Liver (tissue), 10 donors: ENCODE measurements at places on chromosomes 1 and 21. TPM values are rescaled to one million over a fixed set of nuclear protein-coding genes. Genes with fewer than 3 reads are reported as not detected.
A peak's percentile ranks its signal among the peaks of the same experiment; 100 is the strongest.

The GBP6 gene
- 0.08 TPM for total RNA-seq

The SAMSN1 gene
- total RNA-seq: 4.6 TPM

The PDIK1L gene
- total RNA-seq: 9.2 TPM

The ITPKB gene
- total RNA-seq: 5.8 TPM

The CRNN gene
- 0.05 TPM for total RNA-seq

The SF3B4 gene
- total RNA-seq: 10.1 TPM

The CLCA1 gene
- total RNA-seq: not detected

- DNase-seq: no peak
- no peaks in the 10 kb centered on the region for H3K36me3 ChIP-seq
- no peak overlapping the region for H3K4me3 ChIP-seq
- no peaks in the 10 kb centered on the region for H3K4me1 ChIP-seq
Measured at GRCh38 chr1:222181191-222181590, 366.7 kb downstream of the HHIPL2 start.

- peaks cover 18% of the 10 kb centered on the region for H3K4me1 ChIP-seq
- no peak overlapping the region for H3K27ac ChIP-seq
- no peaks in the 10 kb centered on the region for H3K27me3 ChIP-seq
- no peaks in the 10 kb centered on the region for H3K36me3 ChIP-seq
- DNase-seq: no peak
Measured at GRCh38 chr1:23867542-23867894, 572 bp downstream of the FUCA1 start.

DNA sequence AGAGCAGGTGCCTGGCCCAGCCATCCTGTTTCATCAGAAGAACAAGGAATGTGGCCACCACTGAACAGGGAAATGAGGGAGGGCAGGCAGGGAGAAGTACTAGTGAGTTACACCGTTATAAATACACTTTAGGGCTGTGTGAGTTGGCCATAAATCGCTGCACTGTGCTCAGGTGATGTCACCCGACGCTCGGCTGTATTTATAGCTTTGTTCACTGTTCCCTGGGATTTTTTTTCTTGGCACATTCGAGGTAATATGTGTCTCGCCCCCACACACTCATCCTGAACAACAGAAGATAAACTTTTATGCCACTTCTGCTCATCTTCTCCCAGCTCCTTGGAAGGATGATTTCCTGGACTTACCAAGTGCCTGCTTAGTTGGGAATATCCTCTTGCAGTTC is 9.0 kb upstream of the KIRREL1 start:
- DNase-seq: no peak
- no peaks in the 10 kb centered on the region for H3K36me3 ChIP-seq
- H3K27me3 ChIP-seq: no peaks in the 10 kb centered on the region
- H3K4me3 ChIP-seq: no peak overlapping the region
- H3K4me1 ChIP-seq: no peaks in the 10 kb centered on the region

DNA sequence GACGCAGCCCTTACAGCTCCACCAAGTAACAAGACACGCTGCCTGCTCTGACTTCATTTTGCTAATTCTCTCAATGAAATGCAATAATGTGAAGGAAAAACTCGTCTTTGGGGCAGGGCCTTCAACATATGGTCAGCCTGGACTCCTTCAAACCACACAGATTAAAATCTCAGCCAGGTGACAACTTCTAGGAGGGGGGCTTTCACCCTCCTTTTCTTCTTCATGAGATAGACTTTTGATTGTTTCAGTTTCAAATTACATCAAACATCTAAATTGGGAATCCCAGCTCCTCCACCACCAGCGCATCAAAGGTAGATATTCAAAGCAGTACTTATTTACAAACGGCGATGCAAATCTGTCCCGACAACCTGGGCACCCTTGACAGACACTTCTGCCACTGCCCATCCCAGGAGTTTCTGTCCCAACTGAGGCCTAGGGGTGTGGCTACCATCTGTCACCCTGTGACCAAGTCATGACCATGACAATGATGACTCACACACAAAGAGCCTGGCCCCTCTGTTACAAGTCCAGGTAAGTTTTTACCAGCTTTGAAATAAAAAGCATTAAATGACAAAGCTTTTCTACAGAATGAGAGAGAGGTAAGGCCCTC is 29.7 kb downstream of the SSBP3 start:
- no peaks in the 10 kb centered on the region for H3K36me3 ChIP-seq
- H3K27ac ChIP-seq: peak overlapping the region; percentile 14
- no peak overlapping the region for H3K4me3 ChIP-seq

- no peaks in the 10 kb centered on the region for H3K36me3 ChIP-seq
- DNase-seq: no peak
- no peak overlapping the region for H3K4me3 ChIP-seq
Measured at GRCh38 chr1:203196371-203196770, 9.9 kb upstream of the CHI3L1 start.

DNA sequence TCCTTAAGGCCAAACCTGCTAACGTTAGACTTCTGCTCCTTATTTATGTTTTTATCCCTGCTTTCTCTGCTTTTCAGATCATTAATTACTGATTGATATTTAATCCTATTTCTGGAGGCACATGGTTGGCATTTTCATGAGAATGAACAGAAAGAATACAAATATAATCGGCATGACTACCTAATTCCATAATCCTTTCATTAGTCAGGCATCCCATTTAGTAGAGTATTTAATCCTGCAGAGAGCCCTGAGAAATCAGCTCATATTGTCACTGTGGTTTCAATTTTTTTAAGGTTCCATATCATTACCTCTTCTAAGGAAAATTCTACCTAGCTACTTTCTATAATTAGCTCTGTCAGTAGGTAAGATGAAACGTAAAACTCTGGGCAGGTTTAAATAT is 238.8 kb downstream of the NCAM2 start:
- no peak for DNase-seq
- no peaks in the 10 kb centered on the region for H3K27me3 ChIP-seq
- no peaks in the 10 kb centered on the region for H3K4me1 ChIP-seq

- H3K36me3 ChIP-seq: peaks cover 14% of the 10 kb centered on the region
- H3K4me1 ChIP-seq: no peaks in the 10 kb centered on the region
- H3K4me3 ChIP-seq: no peak overlapping the region
- DNase-seq: no peak
- H3K27ac ChIP-seq: no peak overlapping the region
Measured at GRCh38 chr1:46687093-46687659, 15.5 kb downstream of the TEX38 start.

DNA sequence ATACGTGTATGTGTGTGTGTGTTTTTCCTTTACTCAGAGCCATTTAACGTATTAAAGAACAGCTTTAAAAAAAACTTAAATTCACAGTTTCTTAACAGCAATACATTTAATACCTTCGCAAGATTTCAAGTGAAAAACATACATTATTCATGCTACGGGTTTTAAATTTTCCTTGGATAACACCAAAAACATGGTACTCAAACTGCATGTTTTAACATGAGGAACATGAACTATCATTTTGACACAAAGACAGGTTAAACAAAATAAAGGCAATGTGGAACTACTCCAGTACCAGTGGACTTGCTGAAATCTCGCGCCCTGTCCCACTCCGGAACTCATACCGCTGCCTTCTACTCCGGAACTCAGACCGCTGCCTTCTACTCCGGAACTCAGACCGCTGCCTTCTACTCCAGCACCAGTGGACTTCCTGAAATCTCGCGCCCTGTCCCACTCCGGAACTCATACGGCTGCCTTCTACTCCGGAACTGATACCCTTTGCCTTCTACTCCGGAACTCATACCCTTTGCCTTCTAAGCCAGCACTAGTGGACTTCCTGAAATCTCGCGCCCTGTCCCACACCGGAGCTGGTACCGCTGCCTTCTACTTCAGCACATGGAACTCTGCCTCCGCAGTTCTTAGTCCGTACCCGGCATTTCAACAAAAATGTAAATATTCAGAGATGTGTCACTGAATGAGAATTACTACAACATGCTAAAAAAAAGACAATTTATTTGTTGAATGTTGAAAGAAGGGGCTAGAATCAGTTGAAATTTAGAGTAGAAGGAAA is 148.6 kb downstream of the NCAM2 start:
- H3K27ac ChIP-seq: no peak overlapping the region
- H3K4me1 ChIP-seq: no peaks in the 10 kb centered on the region
- H3K27me3 ChIP-seq: no peaks in the 10 kb centered on the region
- no peak for DNase-seq
- H3K4me3 ChIP-seq: no peak overlapping the region

DNA sequence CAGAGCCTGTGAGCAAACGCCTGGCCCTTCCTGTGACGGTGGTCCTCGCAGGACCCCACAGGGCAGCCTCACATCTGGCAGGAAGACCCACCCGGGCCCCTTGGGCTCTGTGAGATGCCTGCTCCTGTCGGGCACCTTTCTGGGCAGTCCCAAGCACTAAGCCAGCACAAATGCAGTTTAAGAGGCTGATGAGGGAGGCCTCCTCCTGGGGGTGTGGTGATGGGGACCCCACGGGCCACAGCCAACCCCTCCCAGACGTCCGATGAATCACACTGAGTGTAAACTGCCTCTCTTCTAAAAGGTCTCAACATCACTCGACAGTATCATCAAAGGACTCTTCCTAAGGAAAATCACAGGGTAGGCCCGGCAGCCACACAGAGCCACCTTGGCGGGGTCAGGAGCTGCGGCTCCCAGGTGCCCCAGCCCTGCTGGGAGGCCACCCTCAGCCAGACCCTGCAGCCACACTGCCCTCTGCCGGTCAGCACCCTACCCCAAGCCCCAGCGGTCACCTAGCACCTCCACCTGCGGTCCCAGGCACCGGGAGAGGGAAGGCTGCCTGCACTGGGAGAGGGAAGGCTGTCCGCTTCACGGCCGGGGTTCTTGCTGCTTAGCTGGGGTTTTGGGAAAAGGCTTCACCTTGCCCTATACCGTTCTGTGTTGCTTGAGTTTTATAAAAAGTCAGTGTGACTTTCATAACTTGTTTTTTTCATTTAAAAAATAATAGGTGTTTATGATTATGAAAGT is 3.9 kb upstream of the PRKCZ start:
- H3K4me1 ChIP-seq: peaks cover 32% of the 10 kb centered on the region

DNA sequence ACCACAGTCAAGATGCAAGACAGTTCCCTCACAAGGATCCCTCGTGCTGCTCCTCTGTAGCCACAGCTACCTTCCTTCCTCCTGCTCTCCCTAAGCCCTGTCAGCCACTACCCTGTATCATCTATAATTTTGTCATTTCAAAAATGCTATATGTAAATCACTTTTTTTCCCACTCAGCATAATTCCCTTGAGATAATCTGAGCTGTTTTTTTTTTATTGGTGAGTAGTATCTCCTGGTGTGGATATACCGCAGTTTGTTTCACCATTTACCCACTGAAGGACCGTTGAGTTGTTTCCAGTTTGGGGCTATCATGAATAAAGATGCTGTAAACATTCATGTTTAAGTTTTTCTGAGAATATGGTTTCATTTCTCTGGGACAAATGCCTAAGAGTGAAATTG is 88.2 kb downstream of the HUNK start:
- no peaks in the 10 kb centered on the region for H3K4me1 ChIP-seq
- no peak for DNase-seq
- no peaks in the 10 kb centered on the region for H3K27me3 ChIP-seq
- no peak overlapping the region for H3K4me3 ChIP-seq

- no peak for DNase-seq
- no peaks in the 10 kb centered on the region for H3K36me3 ChIP-seq
- H3K27ac ChIP-seq: no peak overlapping the region
- H3K4me3 ChIP-seq: no peak overlapping the region
- H3K4me1 ChIP-seq: peaks cover 16% of the 10 kb centered on the region
- no peaks in the 10 kb centered on the region for H3K27me3 ChIP-seq
Measured at GRCh38 chr1:111197598-111198284, 2.7 kb downstream of the DENND2D start.

- H3K4me3 ChIP-seq: no peak overlapping the region
- no peaks in the 10 kb centered on the region for H3K27me3 ChIP-seq
- DNase-seq: no peak
- H3K36me3 ChIP-seq: peaks cover 2% of the 10 kb centered on the region
Measured at GRCh38 chr1:19720973-19721372, 56.3 kb downstream of the HTR6 start.

DNA sequence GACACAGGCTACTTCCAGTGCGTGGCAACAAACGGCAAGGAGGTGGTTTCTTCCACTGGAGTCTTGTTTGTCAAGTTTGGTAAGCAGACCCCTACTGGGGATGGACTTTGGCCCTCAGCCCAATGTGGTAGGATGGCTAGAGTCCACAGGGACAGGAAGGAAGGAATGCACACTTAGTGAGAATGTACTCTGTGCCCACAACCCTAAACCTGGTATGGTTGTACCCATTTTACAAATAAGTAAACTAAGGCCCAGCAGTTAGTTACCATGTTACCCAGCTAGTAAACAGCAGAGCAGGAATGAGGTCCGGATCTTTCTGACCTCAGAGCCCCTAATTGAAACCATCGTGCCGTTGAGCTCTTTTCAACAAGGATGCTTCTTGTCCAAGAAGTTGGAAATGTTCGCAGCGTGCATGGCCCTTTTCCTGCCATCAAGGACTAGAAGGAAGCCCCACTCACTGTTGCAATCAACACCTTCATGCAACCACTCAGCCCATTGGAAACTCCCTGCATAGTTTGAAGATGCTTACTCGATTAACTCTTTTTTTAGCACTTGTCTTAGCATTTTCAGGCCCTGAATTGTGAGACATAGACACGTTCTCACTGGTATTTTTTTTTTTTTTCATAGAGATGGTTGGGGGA is 153.4 kb upstream of the UBE2U start:
- H3K4me3 ChIP-seq: no peak overlapping the region
- no peaks in the 10 kb centered on the region for H3K4me1 ChIP-seq
- no peak for DNase-seq
- H3K27me3 ChIP-seq: no peaks in the 10 kb centered on the region
- H3K27ac ChIP-seq: no peak overlapping the region
